ENCODE measurements at places on chromosomes 3 and 15. TPM values are rescaled to one million over a fixed set of nuclear protein-coding genes. Genes with fewer than 3 reads are reported as not detected.

The ZNF860 gene
- 0.45 TPM for total RNA-seq

The NR1D2 gene
- 19.4 TPM for total RNA-seq

The DPPA2 gene
- not detected for total RNA-seq

The NR1I2 gene
- 0.26 TPM for total RNA-seq

The FANCD2OS gene
- total RNA-seq = not detected

The SPINK8 gene
- not detected for total RNA-seq

The TM6SF1 gene
- total RNA-seq = 12.4 TPM

The SAXO2 gene
- 4.0 TPM for total RNA-seq

The SERPINI1 gene
- 2.2 TPM for total RNA-seq

The C3orf85 gene
- total RNA-seq = not detected

The C3orf22 gene
- total RNA-seq = not detected

The UNC13C gene
- not detected for total RNA-seq

The ADAMTS17 gene
- total RNA-seq = 2.3 TPM

The CEMIP gene
- total RNA-seq = 5.9 TPM

The GOLGA6L4 gene
- total RNA-seq = 4.4 TPM

The UCN2 gene
- total RNA-seq = not detected

The GOLGA6L7 gene
- not detected for total RNA-seq

The GOLGA6B gene
- not detected for total RNA-seq

The LRRK1 gene
- 23.5 TPM for total RNA-seq

The PLA2G4F gene
- total RNA-seq = not detected

The SHC4 gene
- not detected for total RNA-seq

The TBC1D5 gene
- total RNA-seq = 50.1 TPM
